ENCODE measurements at places on chromosomes 16 and 17. TPM values are rescaled to one million over a fixed set of nuclear protein-coding genes. Genes with fewer than 3 reads are reported as not detected.
A peak's percentile ranks its signal among the peaks of the same experiment; 100 is the strongest.

The KRT25 gene
- total RNA-seq, result not detected

The PRSS33 gene
- not detected for total RNA-seq

The TOP2A gene
- total RNA-seq, result 340 TPM

The CHST5 gene
- 0.10 TPM for total RNA-seq

The TPSD1 gene
- not detected for total RNA-seq

The CCL13 gene
- total RNA-seq, result not detected

The TMC7 gene
- total RNA-seq, result not detected

The OMG gene
- total RNA-seq, result 1.4 TPM

GRCh38 chr17:58083491-58084316 is 485 bp downstream of the DYNLL2 start:
- DNase-seq, result peak; percentile 73

- DNase-seq, result no peak
Measured at GRCh38 chr16:12096828-12097522, 120.4 kb downstream of the SNX29 start.

DNA sequence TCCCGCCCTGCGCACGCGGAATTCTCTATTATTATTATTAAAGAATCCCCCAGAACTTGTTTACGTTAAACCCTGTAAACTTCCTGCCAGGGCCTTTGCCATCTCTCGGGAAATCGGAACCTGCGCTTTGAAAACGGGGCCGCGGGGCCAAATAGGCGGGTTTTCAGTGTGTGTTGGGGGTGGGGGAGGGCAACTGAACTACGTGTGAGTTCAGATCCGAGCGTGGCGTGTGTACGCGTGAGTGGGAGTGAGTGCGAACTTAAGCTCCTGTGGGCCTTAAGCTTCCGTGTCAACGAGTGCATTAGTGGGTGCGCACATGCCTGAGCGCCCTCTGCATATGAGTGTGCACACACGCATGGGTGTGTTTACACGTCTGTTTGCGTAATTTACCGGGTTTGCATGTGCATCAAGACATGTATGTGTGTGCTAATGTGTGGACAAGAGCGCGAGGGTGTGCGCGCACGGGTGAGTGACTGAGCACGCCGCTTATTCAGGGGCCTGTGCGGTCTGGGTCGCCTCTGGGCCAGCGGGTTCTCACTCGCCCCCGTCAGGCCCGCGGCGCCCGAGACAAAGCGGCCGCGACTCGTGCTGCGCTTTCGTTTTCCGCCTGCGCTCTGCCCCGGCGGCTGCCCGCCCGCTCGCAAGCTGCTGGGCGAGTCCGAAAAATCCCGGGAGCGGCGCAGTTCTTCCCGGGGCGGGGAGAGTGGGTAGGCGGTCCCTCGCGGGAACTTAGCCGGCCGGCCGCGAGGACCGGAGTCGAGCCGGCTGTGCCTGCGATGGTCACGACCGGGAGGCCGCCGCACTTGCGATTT is 1.2 kb upstream of the FOXF1 start:
- no peak for DNase-seq

GRCh38 chr16:52488837-52489289 is 58.1 kb downstream of the TOX3 start:
- DNase-seq, result no peak

DNA sequence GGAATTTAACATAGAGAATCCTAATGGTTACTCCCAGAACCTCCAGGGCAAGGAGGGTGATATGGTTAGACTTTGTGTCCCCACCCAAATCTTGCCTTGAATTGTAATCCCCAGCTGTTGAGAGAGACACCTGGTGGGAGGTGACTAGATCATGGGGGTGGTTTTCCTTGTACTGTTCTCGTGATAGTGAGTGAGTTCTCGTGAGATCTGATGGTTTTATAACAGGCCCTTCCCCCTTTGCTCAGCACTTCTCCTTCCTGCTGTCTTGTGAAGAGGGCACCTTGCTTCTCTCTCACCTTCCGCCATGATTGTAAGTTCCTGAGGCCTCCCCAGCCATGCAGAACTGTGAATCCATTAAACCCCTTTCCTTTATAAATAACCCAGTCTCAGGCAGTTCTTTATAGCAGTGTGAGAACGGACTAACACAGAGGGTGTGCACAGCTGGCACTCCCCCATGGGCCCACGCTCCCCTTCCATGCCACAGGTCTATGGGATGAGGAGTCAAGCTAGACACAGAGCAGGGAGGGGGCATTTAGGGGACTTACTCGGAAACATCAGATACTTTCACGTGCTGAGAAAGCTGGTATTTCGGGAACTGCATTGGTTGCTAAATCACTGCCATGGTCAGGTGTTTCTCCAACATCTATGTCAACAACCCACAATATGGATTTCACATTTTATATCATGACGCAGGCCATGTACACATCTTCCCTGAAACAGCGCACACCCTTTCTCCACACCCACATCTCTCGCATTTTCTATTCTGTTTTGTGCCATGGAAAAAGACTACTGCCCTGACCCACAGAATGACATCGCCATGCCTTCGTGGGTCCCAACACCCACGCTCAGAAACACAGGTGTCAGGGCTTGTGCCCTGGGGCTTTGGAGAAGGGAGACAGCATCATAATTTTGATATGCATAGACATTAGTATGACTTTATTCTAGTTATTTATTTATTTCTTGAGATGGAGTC is 199.1 kb upstream of the GSE1 start:
- peak; percentile 14 for DNase-seq

- no peak for DNase-seq
Measured at GRCh38 chr17:82655523-82655922, 7.3 kb upstream of the WDR45B start.

GRCh38 chr16:81900014-81900413 is 111.3 kb downstream of the SDR42E1 start:
- DNase-seq, result no peak

DNA sequence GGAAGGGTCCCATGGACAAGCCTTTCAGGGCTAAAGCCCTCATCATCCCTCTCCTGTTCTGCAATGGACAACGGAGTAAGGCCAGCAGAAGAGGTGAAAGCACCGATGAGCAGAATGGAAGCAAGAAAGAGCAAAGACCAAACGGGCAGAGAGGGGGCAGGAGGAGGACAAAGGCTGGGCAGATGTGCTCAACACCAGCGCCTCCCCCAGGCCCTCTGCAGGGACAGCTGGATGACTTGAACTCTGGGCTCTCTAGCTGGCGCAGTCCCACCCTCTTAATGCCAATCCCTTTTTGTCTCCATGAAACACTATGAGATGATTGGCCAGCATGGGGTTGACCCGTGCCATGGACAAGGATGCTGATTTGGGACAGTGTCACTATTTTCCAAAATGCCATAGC is 22.0 kb downstream of the ACLY start:
- no peak for DNase-seq

- no peak for DNase-seq
Measured at GRCh38 chr16:83443972-83444371, 363.8 kb upstream of the HSBP1 start.

- DNase-seq, result no peak
Measured at GRCh38 chr16:11248133-11248532, 7.9 kb downstream of the SOCS1 start.

- no peak for DNase-seq
Measured at GRCh38 chr16:67245186-67245585, 2.1 kb downstream of the FHOD1 start.

- DNase-seq, result peak; percentile 73
Measured at GRCh38 chr17:77472468-77473310, 331.9 kb downstream of the SEC14L1 start.

DNA sequence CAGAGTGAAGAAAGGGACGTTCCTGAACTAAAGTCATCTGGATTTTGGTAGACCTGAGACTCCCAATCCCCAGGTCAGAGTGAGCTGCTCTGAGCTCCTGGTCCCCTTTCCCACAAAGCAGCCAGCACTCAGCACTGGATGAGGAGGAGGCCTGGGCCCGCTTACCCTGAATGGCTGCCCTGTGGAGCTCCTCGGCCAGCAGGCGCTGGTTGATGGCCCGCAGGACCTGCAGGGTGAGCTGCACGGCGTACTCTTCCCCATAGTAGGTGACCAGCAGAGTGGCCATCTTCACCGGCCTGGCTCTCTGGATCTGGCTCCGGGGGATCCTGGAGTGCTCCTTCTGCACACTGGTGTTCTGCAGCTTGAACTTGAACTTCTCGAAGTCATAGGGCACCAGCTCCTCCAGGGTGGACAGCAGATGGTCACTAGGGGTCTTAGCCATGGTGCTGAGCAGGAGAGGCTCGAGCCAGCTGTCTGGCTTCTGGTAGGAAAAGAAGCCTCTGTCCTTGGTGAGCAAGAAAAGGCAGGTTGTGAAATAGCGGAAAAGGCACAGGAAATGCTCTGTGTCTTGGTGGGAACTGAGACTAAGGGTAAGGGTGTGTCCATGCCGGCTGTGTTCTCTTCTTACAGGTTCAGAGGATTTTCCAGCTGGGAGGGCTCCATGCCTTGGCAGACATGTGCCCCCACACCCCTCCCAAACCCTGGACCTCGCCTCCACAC is at the start of gene MEFV:
TSS of gene MEFV (minus strand) at position 488 of the 720 bp plus-strand sequence. CDS start at position 442, 46 bp downstream.
- no peak for DNase-seq

GRCh38 chr16:8239443-8239842 is 350.9 kb downstream of the TMEM114 start:
- DNase-seq, result no peak

GRCh38 chr17:82970067-82970466 is 109.3 kb upstream of the METRNL start:
- DNase-seq, result peak; percentile 94

GRCh38 chr16:75227361-75228142 is 8.8 kb downstream of the CTRB1 start:
- no peak for DNase-seq

DNA sequence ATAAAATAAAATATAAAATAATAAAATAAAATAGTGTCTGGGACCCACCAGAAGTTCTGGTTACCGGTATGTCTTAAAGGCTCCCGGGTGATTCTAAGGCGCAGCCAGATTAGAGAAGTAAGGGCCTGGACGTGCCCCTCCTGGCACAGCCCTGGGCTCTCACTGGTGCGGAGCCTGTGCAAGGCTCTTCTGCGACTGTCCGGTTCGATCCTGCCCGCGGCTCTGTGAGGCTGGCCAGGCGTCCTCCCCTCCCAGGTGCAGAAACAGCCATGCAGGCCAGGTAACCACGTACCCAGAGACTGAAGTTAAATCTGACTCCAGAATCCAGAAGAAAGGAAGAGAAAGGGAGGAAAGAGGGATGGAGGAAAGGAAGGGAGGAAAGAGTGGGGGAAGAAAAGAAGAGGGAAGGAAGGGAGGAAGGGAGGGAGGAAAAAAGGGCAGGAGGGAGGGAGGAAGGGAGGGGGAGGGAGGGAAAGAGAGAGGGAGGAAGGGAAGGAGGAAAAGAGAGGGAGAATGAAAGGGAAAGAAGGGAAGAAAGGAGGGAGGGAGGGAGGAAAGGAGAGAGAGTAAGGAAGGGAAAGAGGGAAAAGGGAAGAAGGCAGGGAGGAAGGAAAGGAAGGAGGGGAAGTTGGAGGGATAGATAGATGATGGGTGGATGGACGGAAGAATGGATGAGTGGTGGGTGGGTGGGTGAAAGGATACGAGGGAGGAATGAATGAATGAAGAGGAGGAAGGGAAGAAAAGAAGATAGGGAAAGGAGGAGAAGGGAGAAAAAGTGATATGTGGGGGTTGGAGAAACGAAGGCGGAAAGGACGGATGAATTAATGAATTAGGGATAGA is 42.3 kb downstream of the C16orf82 start:
- DNase-seq, result no peak

DNA sequence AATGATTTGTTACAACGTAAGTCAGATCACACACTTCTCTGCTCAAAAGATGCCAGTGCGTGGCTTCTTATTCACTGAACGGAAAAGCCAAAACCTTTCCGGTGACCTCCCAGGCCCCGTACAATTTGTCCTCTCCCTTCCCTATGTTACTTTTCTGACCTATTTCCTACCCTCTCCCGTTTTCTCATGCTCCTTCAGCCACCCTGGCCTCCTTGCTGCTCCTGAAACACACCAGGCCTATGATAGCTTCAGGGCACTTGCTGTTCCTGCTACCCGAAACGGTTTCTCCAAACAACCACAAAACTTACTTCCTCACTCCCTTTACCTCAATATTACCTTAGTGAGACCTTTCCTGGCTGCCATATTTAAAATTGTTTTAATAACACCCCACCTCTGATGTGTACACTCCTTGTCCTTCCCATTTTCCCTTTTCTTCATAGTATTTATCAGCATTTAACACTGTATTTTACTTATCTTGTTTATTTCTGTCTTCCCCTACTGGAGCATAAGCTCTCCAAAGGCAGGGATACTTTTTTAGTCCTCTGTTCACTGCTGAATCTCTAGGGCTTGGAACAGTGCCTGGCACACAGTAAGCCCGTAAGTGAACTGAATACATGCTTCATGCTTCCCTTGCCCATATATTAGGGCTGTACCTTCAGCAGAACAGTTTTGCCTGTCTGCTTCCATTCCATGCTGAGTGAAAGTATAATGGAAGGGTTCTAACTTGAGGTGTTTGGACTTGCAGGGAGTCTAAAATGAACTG is 10.9 kb upstream of the ARL2BP start:
- DNase-seq, result no peak

DNA sequence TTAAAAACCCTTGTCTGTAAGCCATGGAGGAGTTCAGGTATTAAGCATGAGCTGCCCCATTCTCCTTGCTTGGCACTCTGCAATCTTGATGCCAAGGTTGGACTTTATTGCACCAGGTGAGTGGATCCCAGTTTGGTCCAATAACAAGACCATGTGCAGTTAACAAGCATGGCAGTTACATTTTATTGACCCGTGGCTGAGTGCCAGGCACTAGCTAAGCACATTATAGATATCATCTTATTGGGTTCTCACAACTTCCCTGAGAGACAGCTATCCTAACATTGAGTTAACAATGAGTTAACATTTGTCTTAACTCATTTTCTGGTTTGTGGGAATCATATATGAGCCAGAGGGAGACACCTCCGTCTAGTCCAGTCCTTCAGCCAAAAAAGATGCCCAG is 21.8 kb downstream of the LYRM9 start:
- DNase-seq, result no peak

DNA sequence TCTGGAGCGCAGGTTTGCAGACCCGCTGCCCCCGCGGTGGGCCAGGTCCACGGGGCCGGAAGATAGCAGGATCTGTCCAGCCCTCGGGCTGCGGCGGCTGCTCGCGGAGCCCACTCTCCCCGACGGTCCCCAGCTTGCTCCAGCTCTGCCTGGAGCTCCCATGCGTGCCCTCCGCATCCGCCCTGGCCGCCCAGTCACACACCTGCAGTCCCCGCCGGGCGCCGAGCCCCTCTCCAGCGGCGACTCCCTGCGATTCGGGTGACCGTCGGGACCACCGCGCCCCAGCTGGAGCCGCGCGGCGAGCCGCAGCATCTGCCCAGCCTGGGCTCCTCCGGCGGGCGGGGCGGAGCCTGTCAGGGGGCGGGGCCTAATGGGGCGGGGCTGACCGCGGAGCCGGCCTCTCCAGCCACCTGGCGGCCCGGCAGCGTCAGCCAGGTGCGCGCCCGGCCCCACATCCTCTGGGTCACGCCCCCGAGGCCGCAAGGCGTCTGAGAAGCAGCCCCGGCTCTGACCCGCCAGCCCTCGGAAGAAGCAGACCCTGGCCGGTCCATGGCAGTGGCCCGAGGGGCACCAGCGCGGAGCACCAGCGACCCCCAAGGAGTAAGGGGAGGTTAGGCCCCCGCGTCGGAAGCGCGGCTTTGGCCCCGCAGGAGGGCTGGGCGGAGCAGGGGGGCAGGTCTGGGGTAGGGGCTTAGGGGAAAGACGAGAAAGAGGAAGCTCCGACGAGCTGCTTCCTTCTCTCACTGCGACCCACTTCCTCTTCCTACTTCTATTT is at the start of gene PIK3R5:
TSS of gene PIK3R5 (minus strand) at position 314 of the 775 bp plus-strand sequence. CDS start 54,213 bp downstream, outside the sequence.
- peak; percentile 77 for DNase-seq

GRCh38 chr17:1110541-1110861 is 69.3 kb downstream of the ABR start:
- no peak for DNase-seq

GRCh38 chr17:69461951-69462369 is 47.5 kb downstream of the MAP2K6 start:
- no peak for DNase-seq

- DNase-seq, result peak; percentile 79
Measured at GRCh38 chr17:46942441-46943217, 19.7 kb downstream of the GOSR2 start.

GRCh38 chr17:55384643-55385232 is 36.9 kb downstream of the MMD start:
- no peak for DNase-seq

All from OCI-LY7 (cell line).